ENCODE measurements at places on chromosomes 6 and 20.

DNA sequence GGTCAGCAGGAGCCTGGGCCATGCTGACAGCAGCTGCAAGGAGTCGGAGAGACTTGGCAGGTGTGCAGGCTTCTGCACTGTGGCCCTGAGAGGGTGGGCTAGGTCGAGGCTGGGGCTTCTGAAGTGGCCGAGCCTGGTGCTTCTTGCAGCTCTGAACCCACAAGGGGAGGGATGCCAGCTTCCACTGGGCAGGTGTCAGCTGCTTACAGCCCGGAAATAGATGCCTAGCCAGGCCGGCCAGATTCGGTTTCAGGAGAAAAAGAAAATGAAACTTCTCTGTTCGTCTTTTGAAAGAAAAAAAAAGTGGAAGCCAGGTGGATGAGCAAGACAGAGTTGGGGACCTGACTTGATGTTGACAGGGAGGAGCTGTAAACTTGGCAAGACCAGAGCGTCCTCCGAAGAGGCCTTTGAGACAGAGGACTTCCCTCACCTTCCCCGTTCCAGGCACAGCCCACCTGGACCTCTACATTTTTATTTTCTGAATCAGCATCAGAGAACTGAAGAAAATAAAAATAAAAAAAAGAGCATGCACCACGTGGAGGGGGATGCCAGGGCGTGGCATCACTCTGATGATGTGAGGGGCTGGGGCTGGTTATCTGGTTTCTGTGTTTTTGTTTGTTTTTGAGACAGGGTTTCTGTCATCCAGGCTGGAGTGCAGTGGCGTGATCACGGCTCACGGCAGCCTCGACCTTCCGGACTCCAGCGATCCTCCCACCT is at the start of gene ZBP1:
Gene ZBP1 (minus strand): TSS at position 153 of the 717 bp plus-strand sequence. CDS start 131 bp downstream, at position 22.
- no peak for DNase-seq

GRCh38 chr6:41430875-41431274 is 95.5 kb downstream of the NCR2 start:
- DNase-seq = no peak

DNA sequence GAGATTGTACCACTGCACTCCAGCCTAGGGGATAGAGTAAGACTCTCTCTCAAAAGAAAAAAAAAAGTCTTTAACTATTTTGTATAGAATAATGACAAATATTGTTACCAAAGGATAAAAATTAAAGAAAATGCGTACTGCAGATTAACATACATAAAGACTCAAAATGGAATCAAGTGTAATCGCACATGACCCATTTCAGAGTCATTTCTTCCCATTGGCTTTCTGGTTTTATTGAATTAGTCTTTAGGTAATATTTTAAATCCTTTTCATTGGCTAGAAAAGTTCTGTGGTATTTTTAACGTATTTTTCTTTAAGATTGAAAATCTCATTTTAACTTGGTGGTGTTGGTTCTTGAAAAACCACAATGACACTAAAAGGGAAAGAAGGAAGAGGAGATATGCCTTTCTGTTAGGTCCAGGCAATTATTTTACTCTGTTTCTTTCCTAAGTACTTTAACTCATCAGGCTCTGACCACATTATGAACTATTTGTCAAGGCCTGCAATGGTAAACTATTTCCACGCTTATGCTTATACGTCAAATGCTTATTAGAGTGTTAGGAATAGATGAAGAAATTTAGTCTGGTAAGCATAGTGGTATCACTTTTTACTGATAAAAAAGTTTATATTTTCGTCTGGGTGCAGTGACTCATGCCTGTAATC is 52.3 kb downstream of the PLEKHG1 start:
- DNase-seq = no peak

- no peak for DNase-seq
Measured at GRCh38 chr6:167267921-167268401, 23.2 kb upstream of the UNC93A start.

GRCh38 chr20:22682381-22682780 is 98.0 kb upstream of the FOXA2 start:
- no peak for DNase-seq

GRCh38 chr6:76506808-76507207 is 434.3 kb upstream of the IMPG1 start:
- DNase-seq = no peak

DNA sequence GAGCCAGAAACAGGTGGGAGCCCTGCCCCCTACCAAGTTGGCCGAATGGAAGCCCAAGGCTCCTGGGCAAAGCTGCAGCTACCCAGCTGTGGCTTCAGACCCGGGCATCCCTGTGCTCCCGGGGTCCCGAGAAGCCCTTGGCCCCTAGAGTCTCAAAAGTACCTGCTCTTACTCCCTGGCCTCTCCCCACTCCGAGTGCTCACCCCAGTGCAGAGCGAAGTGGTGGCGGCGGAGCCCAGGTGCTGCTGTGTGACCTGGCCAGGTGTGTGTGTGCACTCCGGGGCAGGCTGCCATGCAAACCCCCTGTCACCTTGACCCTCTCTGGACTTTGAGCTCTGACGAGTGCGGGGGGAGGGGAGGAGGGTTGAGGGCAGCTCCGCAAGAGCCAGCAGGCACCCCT is 493.8 kb upstream of the MANEA start:
- DNase-seq = no peak

- DNase-seq = no peak
Measured at GRCh38 chr20:15512916-15513315, 1060.3 kb downstream of the KIF16B start.

DNA sequence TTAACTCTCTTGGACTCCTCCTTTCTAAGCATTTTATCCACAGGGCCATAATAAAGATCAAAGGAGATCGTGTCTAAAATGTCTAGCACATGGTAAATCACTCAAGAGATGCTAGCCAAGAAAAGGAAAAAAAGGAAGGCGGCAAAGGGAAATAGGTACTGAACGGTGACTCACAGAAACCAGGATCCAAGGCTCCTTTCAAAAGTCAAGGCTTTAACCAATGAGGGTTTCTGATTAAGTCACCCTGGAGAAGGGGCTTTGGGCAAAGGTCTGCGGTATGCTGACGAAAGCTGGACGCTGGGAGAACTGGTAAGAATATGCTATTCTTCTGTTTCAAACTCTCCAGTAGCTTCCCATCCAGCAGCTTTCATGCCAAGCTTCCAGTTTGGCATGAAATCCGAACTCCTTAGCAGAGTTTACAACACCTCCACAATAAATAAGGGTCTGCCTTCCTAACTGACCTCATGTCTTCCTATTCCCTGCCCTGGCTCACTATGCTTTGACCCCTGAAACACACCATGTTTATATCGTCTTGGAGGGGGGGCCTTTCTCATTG is 1.0 kb downstream of the TOMM34 start:
- no peak for DNase-seq

DNA sequence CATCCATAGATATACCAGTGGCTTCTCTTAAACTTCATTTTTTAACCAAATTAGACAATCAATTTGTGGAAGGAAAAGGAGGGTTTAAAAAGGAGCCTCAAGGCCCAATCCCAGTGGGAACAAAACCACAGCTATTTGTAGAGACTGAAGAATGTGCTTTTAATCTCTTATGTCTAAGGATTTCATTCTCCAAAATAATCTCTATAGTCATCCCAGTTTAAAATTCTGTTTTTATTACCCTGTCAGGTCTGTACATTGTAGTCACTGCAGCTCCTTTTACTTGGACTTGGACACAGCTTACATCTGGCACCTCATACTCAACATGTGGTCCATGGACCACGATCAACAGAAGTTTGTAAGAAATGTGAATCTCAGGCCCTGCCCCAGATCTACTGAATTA is 152.1 kb upstream of the STMND1 start:
- DNase-seq = no peak

- DNase-seq = no peak
Measured at GRCh38 chr6:158161566-158162254, 6.4 kb downstream of the SERAC1 start.

- no peak for DNase-seq
Measured at GRCh38 chr20:2397595-2398145, 17.0 kb downstream of the TGM6 start.

- DNase-seq = no peak
Measured at GRCh38 chr20:63979557-63980316, at the start of gene SAMD10. TSS of gene SAMD10 (minus strand) at chr20:63979642. CDS start at chr20:63979467, 175 bp downstream.

GRCh38 chr20:6122111-6122872 is 538 bp downstream of the FERMT1 start:
- DNase-seq = no peak

DNA sequence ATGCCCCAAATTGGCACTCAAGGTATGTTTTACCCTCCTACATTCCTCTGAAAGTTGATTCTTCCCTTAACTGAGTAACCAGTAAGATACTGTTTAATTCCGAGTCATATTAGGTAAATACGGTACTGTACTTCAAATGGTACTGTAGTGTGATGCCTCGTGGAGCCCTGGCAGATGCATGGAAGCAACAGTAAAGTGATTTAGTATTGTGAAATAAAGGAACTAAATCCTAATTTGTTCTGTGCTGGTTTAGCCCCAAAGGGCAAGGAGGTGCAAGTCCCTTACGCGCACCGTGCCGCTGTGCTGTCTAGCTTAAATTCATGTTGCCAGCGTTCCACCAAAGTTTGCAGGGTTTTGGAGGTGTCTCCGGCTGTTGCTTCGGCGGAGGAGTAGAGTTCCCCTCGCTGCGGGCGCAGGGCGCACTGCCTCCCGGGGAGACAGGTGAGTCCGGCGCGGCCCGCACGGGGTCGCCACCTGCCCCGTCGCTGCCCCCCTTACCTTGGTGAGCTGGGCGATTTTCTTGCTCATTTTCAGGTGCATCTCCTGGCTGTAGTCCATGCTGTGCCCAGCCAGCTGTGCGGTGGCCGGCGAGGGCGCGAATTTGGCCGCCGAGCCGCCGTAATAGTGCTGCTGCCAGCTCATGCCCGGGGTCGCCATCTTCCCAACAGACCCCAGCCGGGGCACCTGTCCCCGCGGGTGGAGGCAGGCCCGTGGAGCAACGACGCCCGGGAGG is 655 bp downstream of the FAM184A start:
- no peak for DNase-seq

- DNase-seq = no peak
Measured at GRCh38 chr6:30411515-30412207, 66.7 kb downstream of the RPP21 start.

GRCh38 chr6:144029452-144029851 is 21.4 kb upstream of the PLAGL1 start:
- DNase-seq = no peak

DNA sequence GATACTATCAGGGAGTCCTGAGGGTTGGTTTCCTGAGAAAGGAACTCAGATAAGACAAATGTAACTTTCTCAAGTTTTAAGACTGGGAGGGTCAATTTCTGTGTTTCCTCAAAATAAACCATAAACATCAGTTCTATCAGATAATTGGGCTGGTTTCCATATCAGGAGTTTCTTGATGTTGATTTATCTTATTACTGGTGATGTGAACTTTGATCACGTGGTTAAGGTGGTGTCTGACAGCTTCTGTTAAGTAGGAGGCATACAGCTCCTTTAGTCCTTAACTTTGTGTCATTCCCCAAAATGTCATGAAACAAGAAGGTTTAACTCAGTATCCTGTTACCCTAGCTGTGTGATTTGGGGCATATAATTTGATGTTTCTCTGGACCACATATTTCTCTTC is 145.2 kb downstream of the ZNF217 start:
- DNase-seq = no peak

- no peak for DNase-seq
Measured at GRCh38 chr6:128757961-128758360, 125.0 kb upstream of the LAMA2 start.

- DNase-seq = no peak
Measured at GRCh38 chr6:15500901-15501825, 161.7 kb downstream of the DTNBP1 start.

DNA sequence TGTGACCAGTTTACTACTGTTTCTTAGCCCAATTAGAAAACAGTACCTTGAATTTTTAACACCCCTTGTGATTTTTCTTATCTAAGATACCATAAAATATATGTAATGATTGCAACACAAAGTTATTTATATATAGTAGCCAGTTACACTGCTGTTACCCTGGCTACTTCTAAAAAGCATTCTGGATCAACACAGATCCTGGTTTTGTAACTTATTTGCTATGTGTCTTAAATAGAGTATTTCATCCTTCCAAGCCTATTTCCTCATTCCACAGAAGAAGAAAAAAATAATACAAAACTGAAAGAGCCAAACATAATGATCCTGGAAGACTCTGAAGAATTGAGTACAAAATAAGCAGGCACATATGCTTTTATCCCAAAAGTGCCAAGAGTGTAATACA is 19.0 kb upstream of the GSTA4 start:
- no peak for DNase-seq

GRCh38 chr6:139932671-139933070 is 558.2 kb upstream of the CITED2 start:
- DNase-seq = no peak

- DNase-seq = no peak
Measured at GRCh38 chr20:36883977-36884535, 8.1 kb downstream of the TLDC2 start.

- DNase-seq = no peak
Measured at GRCh38 chr20:47317127-47317895, 39.2 kb downstream of the ZMYND8 start.

DNA sequence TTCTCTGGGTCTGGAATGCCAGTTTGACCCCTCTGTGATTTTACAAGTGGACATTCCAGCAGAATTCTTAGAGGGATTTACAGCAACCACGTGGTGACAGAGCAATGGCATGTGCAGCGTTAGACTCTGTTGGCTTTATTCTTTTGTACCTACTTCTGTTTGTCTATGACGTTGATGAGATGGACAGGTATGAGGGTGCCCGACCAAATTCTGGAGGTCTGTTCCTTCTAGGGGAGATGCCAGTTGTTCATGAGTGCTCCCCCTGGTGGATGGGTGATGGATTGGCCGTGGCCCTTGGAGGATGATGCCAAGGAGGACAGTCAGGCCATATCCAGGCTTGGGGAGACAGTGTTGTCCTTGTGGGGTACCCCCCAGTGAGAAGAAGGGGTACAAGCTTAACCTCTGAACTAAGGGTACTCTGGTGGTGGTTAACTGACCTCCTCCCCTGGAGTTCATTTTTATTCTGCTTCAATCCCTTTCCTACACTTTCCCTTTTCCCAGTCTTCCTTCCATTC is 198.6 kb downstream of the DTNBP1 start:
- DNase-seq = no peak

DNA sequence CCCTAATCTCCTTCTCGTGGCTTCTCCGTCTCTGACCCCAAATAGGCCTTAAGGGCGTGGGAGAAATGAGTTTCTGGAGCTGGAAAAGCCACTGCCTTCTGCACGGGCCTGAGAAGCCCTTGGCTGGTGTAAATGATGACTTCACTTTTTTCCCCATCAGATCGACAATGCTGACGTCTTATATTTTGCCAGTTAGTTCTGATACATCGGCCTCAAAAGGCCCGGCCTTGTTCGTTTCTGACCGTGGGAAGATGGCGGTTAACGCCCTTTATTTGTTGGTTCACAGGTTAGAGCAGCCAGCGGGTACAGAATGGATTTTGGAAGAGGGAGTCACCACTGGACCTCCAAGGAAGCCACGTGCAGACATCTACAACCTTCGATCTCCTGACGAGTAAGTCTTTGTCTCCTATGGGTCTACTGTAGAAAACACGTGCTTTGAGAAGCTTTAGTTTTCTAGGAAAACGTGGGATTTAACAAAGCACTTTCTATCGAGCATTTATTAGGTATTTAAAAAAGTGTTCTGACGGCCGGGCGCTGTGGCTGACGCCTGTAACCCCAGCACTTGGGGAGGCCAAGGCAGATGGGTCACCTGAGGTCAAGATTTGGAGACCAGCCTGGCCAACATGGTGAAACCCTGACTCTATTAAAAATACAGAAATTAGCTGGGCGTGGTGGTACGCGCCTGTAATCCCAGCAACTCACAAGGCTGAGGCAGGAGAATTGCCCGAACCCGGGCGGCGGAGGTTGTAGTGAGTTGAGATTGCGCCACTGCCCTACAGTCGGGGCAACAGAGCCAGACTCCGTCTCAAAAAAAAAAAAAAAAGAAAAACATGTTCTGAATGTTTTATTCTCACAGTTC is 1.2 kb upstream of the ZNFX1 start:
- no peak for DNase-seq

Data from NCI-H2081 treated with DMSO at 0.1 percent for 48 hours (cell line).